Activated T-cell treated with anti-CD3 and anti-CD28 coated beads, Interleukin-2, amount 50 U/mL, for 72 hours (primary cell): ENCODE measurements at places on chromosomes 3 and 15. TPM values are rescaled to one million over a fixed set of nuclear protein-coding genes. Genes with fewer than 3 reads are reported as not detected.

Gene LRCH3
- 68.1 TPM for total RNA-seq

Gene GHRL
- 0.43 TPM for total RNA-seq

GRCh38 chr3:162122405-162122804 lies 625.8 kb downstream of the OTOL1 start:
- no peak for DNase-seq

DNA sequence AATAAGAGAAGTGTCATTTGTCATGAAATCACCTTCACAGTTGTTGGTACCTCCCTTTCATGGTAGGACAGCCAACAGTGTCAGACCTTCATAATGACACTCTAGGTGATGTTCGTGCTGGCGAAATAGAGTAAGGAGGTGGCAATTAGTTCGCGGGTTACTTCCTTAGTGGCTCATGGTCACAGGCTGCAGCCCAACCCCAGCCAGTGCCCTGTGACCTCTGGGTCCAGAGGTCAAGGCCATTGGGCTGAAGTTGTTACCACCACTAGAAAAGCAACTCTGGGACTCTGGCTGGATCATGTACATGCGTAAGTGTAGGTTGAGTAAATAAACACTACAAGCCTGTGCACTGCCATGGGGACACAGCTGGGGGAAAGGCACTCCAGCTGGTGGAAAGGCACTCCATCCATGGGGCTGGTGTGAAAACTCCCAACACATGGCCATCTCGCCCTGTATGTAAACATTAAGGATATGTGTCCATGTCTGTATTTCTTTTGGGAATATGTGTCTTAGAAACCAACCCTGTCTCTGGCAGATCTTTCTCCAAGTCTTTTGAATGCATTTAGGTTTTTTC lies 106.7 kb downstream of the RYK start:
- DNase-seq = no peak

DNA sequence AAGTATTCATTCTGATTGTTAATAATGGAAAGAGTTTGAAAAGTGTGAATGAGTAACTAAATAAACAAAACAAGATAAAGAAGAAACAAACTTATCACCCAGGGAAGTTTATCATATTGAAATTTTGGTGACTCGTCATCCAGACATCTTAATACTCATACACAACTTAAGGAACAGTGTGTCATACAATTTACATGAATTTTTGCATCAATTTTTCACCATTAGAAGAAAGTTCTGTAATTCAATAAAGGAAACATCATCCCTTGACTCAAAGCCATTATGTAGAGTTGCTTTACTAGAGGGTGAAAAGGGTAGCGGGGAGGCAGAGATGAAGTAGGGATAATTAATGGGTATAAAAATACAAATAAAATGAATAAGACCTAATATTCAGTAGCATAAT lies 536.2 kb downstream of the GRM7 start:
- DNase-seq = no peak

- DNase-seq = no peak
Measured at GRCh38 chr3:38636881-38637280, 12.6 kb downstream of the SCN5A start.

GRCh38 chr3:16960125-16960524 lies 75.4 kb downstream of the PLCL2 start:
- DNase-seq = no peak

- DNase-seq = no peak
Measured at GRCh38 chr3:172070802-172071201, 31.4 kb downstream of the FNDC3B start.
